ENCODE measurements at places on chromosomes 6 and 20. TPM values are rescaled to one million over a fixed set of nuclear protein-coding genes. Genes with fewer than 3 reads are reported as not detected.

DNA sequence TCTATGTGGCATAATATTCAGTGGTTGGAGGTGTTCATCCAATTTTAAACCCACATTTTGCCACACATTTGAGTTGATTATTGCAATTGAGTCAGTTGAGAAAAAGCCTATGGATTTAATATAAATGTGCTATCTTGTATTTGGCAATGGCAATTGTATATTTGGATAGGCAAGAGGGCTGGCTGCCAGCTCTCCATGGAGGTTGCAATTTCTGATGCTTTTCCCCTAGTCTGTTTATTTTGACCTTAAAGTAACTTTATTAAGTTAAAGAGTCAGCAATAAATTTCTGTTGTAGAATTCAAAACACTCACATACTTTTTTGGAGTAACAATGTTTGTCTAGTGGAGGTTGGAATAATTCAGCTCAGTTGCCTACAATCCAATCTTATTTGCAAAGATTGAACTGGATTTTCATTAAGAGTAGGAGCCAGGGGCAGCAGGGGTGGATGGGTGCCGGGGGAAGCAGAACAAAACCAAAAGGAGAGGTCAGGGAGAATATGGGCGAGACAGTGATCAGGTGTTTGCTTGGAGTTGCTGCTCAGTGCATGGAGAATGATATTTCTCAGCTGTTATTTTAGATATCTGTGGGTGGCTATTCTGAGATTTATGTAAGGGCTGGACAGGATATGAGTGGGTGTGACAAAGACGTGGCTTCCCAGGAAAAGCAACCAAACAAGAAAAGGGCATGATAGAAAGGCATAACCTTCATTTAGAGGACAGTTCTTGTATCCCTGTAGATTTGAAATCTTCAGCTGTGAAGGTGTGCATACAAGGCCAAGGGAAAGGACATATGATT lies 163.0 kb downstream of the HDGFL1 start:
- 0 out of 2 replicates have a peak, but pooled peaks cover 4% of the 10 kb centered on the region for H3K36me3 ChIP-seq
- DNase-seq: no peak
- H3K27ac ChIP-seq: no peak overlapping the region
- no peaks in the 10 kb centered on the region for H3K27me3 ChIP-seq
- no peak overlapping the region for H3K4me3 ChIP-seq
- H3K4me1 ChIP-seq: no peaks in the 10 kb centered on the region

- peak overlapping the region; percentile 62 for H3K27ac ChIP-seq
- peaks cover 4% of the 10 kb centered on the region for H3K27me3 ChIP-seq
- H3K4me1 ChIP-seq: peaks cover 53% of the 10 kb centered on the region
- no peak overlapping the region for H3K4me3 ChIP-seq
- no peak for DNase-seq
- H3K36me3 ChIP-seq: peaks cover 44% of the 10 kb centered on the region
Observed at GRCh38 chr6:30676660-30677285, 4.0 kb upstream of the DHX16 start.

DNA sequence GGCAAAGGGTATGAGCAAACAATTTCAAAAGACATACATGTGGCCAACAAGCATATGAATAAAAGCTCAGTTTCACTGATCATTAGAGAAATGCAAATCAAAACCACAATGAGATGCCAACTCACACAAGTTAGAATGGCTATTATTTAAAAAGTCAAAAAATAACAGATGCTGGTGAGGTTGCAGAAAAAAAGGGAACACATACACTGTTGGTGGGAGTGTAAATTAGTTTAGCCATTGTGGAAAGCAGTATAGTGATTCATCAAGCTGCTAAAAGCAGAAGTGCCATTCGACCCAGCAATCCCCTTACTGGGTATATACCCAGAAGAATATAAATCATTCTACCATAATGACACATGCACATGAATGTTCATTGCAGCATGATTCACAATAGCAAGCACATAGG lies 6.7 kb upstream of the KHDC1L start:
- no peak overlapping the region for H3K27ac ChIP-seq
- no peak for DNase-seq
- no peaks in the 10 kb centered on the region for H3K27me3 ChIP-seq
- H3K4me1 ChIP-seq: peaks cover 55% of the 10 kb centered on the region
- no peak overlapping the region for H3K4me3 ChIP-seq
- peaks cover 5% of the 10 kb centered on the region for H3K36me3 ChIP-seq

GRCh38 chr6:144264270-144265060 lies 20.7 kb upstream of the UTRN start:
- peaks cover 5% of the 10 kb centered on the region for H3K36me3 ChIP-seq
- H3K4me1 ChIP-seq: peaks cover 63% of the 10 kb centered on the region
- H3K4me3 ChIP-seq: peak overlapping the region; percentile 84
- H3K27me3 ChIP-seq: no peaks in the 10 kb centered on the region

GRCh38 chr6:89786970-89787369 lies 32.6 kb downstream of the MDN1 start:
- no peak overlapping the region for H3K4me3 ChIP-seq
- no peak for DNase-seq
- H3K36me3 ChIP-seq: peaks cover 32% of the 10 kb centered on the region
- H3K27me3 ChIP-seq: no peaks in the 10 kb centered on the region

- peak overlapping the region; percentile 14 for H3K27ac ChIP-seq
- H3K27me3 ChIP-seq: peaks cover 13% of the 10 kb centered on the region
- no peaks in the 10 kb centered on the region for H3K36me3 ChIP-seq
- H3K4me1 ChIP-seq: peaks cover 10% of the 10 kb centered on the region
- H3K4me3 ChIP-seq: peak overlapping the region; percentile 85
Observed at GRCh38 chr6:170459451-170459850, 93.7 kb downstream of the PSMB1 start.

GRCh38 chr6:52049252-52050050 lies 38.0 kb downstream of the PKHD1 start:
- H3K36me3 ChIP-seq: no peaks in the 10 kb centered on the region
- no peak overlapping the region for H3K27ac ChIP-seq
- peaks cover 3% of the 10 kb centered on the region for H3K27me3 ChIP-seq
- no peaks in the 10 kb centered on the region for H3K4me1 ChIP-seq
- peak; percentile 36 for DNase-seq

DNA sequence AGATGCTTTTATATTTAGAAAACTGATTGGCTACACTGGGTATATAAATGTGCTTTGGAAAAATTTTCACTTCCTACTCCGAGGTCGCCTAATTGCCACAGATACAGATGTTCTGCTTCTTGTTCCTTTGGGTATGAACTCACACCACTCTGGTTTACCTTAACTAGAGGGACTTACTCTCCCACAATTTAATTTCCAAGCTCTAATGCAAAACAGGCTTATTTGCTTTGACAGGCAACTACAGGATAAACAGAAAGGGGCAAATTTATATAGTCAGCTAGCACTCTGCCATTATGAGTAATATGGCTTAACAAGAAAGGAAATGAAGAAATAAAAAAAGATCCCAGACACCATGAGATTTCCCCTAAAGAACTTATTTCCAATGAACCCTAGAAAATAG lies 156.9 kb upstream of the ZFP64 start:
- no peaks in the 10 kb centered on the region for H3K4me1 ChIP-seq
- H3K4me3 ChIP-seq: no peak overlapping the region
- no peaks in the 10 kb centered on the region for H3K36me3 ChIP-seq
- peaks cover 3% of the 10 kb centered on the region for H3K27me3 ChIP-seq

DNA sequence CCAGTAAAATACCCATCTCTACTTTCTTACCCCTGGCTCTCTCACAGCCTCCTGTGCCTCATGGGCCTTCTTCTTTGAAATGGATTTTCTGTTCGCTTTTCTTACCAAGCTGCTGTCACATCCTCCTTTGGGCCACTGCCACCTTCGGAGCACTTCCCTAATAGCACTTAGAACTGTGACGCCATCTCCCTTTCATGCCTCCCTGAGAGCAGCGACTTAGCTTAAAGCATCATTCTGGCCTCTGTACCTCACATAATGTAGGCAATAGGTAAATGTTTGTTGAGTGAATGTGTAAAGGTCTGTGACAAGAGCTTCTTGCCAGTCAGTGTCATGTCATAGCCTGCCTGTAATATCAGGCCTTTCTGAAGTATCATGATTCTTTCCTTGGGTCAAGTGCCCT lies 78.8 kb downstream of the ADGRG6 start:
- H3K36me3 ChIP-seq: peaks cover 23% of the 10 kb centered on the region
- H3K27me3 ChIP-seq: no peaks in the 10 kb centered on the region
- peaks cover 95% of the 10 kb centered on the region for H3K4me1 ChIP-seq
- peak overlapping the region; percentile 17 for H3K27ac ChIP-seq
- H3K4me3 ChIP-seq: no peak overlapping the region

- DNase-seq: no peak
- H3K27ac ChIP-seq: no peak overlapping the region
- H3K4me1 ChIP-seq: peaks cover 13% of the 10 kb centered on the region
- no peak overlapping the region for H3K4me3 ChIP-seq
- H3K36me3 ChIP-seq: no peaks in the 10 kb centered on the region
- H3K27me3 ChIP-seq: peaks cover 29% of the 10 kb centered on the region
Observed at GRCh38 chr20:59051666-59052185, 9.1 kb upstream of the PRELID3B start.

DNA sequence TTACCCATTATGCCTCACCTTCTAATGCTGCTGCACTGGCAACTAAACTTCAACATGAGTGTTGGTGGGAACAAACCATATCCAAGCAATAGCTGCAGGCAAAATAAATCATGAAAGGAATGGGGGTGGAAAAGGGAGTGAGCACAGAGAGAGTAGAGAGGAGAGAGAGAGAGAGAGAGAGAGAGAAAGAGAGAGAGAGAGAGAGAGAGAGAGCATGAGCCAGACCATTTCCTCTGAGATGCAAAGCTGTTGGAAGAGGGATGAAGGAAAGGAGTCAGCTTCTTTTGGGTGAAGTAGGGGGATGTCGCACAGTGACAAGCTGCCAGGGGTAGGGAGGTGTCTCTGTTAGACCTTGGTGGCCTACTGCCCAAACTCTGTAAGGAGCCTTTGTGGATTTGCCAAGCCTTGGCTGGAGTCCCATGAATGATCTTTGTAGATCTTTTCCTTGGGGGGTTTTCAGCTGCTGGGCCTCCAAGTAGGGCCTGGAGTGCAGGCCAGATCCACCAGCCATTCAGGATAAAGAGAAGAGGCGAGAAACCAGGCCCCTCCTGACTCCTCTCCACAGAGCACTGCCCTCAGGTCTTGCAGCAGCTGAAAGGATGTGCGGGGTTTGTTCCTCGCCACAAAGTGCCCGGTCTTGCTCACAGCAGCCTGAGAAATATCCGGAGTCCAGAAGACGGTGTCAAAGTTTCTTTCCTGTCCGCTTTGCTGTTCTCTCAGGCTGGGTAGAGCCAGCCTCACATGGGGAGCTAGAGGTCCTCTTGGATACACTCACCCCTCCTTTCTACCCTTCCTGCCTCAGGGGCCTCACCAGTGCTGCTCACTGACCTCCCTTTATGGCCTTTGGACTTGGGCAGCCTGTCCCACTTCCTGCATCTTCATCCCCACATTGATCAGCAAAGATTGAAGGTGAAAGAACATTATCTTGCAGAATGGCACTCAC lies 17.8 kb downstream of the BTBD3 start:
- DNase-seq: no peak
- H3K27ac ChIP-seq: no peak overlapping the region
- H3K27me3 ChIP-seq: peaks cover 9% of the 10 kb centered on the region
- H3K4me3 ChIP-seq: no peak overlapping the region

DNA sequence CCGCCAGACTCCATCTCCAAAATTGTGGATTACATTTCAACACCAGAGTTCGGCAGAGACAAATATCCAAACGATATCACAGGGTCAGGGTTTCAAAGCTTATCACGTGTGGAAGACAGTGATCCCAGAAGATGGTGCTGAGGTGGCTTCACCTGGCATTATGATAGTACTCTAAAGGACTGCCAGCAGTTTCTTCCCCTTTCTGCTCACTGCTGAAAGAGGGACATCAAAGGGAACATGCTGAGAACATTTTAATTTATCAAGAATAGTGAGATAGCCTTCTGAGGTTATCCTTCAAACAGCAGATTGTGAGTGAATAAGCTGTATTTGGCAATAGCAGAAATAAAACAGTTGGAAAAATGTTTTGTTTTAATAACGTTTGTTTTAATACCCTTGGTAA lies 79.7 kb downstream of the FIG4 start:
- no peaks in the 10 kb centered on the region for H3K27me3 ChIP-seq
- H3K4me1 ChIP-seq: peaks cover 57% of the 10 kb centered on the region
- DNase-seq: no peak
- peaks cover 25% of the 10 kb centered on the region for H3K36me3 ChIP-seq
- H3K27ac ChIP-seq: no peak overlapping the region

DNA sequence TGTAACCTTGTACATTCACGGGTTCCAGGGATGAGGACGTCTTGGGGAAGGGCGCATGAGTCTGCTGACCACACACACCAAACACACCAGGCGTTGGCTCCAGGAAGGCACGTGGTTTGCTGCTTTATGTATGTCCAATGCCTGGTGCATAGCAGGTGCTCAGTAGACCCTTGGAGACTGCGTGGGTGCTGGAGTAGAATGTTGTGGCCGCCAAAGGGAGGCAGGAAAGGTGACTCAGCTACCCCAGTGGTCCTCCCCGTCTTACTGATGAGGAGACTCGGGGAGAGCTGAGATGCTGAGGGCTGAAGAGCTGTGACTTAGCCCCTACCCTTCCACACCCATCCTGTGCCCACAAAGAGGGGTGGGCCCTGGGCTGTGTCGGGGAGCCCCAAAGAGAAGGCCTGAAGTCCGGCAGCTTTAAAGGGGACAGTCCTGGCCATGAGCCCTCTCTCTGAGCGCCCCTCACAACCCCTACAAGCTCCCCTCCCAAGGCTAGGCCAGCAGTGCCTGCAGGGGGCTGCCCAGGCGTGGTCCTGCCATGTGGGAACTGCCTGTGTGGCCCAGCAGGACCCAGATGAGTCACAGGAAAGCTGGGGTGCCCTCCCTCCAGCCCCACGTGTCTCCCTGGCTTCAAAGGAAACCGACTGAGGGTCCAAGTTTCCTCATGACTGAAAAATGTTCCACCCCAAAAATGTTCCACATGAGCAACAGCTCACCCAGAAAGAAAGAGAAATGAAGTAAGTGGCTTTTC lies 28.0 kb upstream of the PTGIS start:
- peaks cover 18% of the 10 kb centered on the region for H3K27me3 ChIP-seq
- DNase-seq: peak; percentile 52
- peaks cover 41% of the 10 kb centered on the region for H3K4me1 ChIP-seq

GRCh38 chr6:87763276-87763675 lies 61.2 kb upstream of the AKIRIN2 start:
- H3K36me3 ChIP-seq: no peaks in the 10 kb centered on the region
- no peak overlapping the region for H3K27ac ChIP-seq
- H3K27me3 ChIP-seq: peaks cover 2% of the 10 kb centered on the region
- DNase-seq: no peak
- H3K4me3 ChIP-seq: no peak overlapping the region

DNA sequence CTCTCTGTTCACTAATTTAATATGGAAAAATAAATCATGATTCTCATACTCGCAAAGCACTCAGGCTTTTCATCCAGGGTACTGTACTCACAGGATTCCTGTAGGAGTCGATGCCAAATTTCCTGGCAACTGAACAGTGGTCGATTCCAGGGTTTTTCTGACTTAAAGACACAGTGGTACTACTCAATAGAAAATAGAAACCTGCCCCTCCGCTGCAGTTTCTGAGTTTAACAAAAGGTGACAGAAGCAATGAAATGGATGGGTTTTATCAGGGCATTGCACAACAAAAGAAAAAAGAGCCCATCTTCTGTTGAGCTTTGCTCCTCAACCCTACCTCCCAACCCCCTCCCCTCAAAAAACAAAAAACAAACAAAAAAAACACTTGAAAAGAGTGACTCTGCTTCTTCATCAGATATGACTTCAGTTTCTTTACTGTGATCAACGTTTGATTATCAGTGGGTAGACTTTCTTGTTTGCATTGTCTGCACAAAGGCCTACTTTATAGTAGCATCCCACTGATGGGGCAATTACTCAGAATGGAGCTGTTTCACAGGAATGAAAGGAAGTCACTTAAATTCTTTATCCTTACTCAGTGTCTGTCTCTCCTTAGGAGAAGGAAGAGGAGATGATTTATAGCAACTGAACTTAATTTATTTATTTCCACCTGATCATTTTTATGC lies 96.2 kb upstream of the FOXO3 start:
- H3K36me3 ChIP-seq: no peaks in the 10 kb centered on the region
- peaks cover 38% of the 10 kb centered on the region for H3K4me1 ChIP-seq
- no peak overlapping the region for H3K4me3 ChIP-seq
- peak; percentile 24 for DNase-seq
- no peaks in the 10 kb centered on the region for H3K27me3 ChIP-seq

Gene KIFC1
- 38.4 TPM for total RNA-seq

Gene PCK1
- not detected for total RNA-seq

Measured in HFFc6 (cell line).